Hematopoietic multipotent progenitor cell treated with erythropoietin and hydrocortisone succinate and interleukin-3 and kit ligand, for 15 days (in vitro differentiated cells): ENCODE measurements at places on chromosomes 13 and 19.

- no peak for DNase-seq
Observed at GRCh38 chr13:112685896-112686295, 3.9 kb upstream of the ATP11A start.

- DNase-seq: no peak
Observed at GRCh38 chr13:77338961-77339401, 12.1 kb upstream of the MYCBP2 start.

- no peak for DNase-seq
Observed at GRCh38 chr19:16626796-16627192, 1.2 kb downstream of the MED26 start.

DNA sequence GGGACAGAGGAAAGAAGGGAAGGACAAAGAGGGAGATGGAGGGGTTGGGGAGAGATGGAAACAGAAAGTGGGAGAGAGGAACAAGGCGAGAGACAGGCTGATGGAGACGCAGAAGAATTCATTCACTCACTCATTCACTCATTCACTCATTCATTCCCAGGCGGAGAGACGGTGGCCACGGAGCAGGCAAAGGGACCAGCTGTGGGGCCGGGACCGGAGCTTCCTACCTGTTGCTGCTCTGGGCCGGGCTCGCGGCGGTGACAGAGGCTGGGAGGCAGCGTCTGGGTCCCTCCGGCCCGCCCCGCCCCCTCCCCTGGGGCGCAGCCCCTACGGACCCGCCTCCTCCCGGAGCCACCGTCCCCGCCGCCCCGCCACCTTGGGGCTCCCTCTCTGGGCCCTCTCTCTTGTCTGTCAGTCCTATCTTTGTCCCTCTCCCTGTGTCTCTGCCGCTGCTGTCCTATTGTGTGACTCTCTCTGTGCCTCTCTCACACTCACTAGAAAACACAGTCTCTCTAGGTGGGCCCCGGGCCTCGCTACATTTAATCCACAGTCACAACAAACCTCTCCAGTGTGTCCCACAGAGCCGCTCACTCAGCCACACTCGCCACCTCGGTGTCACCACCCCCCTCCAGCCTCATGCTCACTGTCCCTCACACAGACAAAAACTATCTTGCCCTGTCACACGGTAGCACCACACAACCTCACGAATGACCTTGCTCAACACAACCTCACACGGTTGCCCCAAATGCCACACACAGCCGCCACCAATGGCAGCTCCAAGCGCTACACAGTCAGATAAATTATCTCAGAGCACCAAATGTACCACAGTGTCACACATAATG lies at the start of gene GNG8:
Gene GNG8 (minus strand): TSS at position 283 of the 842 bp plus-strand sequence. CDS start 1,520 bp downstream, outside the sequence.
- no peak for DNase-seq

GRCh38 chr19:674282-675151 lies 1.7 kb upstream of the FSTL3 start:
- no peak for DNase-seq
